RWPE2 (cell line): ENCODE measurements at places on chromosomes 2 and 18.
A peak's percentile ranks its signal among the peaks of the same experiment; 100 is the strongest.

- no peak for DNase-seq
These were observed 68.3 kb upstream of the ARL4C start for GRCh38 chr2:234565201-234565600.

GRCh38 chr2:32289165-32289999 is 11.7 kb downstream of the YIPF4 start:
- DNase-seq = no peak

- DNase-seq = peak; percentile 34
These were observed 417.5 kb downstream of the NUP35 start for GRCh38 chr2:183541766-183542165.

GRCh38 chr2:42105330-42106256 is 57.8 kb downstream of the PKDCC start:
- no peak for DNase-seq

GRCh38 chr2:198116756-198117155 is 312.4 kb downstream of the PLCL1 start:
- no peak for DNase-seq
